ENCODE measurements at places on chromosomes 3 and 15. TPM values are rescaled to one million over a fixed set of nuclear protein-coding genes. Genes with fewer than 3 reads are reported as not detected.

DNA sequence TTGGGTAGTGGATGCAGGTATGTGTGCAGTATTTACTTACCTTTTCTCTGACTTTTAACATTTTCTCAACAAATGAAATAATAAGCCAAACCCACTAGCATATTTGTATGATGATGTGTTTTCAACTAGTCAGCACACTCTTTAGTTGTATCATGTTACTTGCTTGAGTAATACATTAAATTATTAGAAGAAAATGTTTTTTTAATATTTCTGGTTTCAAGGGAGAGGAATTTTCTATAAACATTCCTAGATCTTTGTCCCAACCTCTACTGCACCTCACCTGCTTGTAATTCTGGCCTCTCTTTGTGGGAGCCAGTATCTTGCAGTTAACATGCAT lies 161.8 kb upstream of the CBLB start:
- no peak for DNase-seq

The DNAH12 gene
- total RNA-seq = not detected

The GUCA1C gene
- total RNA-seq = not detected

The MYZAP gene
- 0.06 TPM for total RNA-seq

DNA sequence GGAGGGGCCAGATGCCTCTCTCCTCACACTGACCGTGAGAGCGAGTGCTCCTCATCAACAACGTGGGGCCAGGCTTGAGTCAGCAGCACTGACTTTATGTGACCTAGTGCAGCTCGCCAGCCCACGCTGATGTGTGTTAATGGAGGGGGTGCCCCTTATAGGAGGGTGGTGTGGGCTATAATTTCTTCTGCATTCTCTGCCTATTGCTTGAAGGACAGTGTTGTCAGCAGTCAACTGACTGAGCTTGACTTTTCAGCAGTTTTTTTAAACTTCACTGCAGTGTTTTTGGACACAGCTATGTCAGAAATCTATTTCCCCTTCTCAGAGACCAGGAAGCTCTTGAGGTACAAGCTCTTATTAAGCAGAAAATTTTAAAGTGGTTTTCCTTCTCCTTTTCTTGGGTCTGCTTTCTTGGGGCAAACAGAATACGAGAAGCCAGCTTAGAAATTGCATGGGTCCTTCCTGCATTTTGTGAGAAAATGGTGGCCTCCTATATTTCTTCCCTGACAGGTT lies 304.8 kb upstream of the CTDSPL start:
- no peak for DNase-seq

The CPNE9 gene
- 0.80 TPM for total RNA-seq

All from G401 (cell line).